ENCODE measurements at places on chromosomes 3 and 15.
A peak's percentile ranks its signal among the peaks of the same experiment; 100 is the strongest.

- no peak for DNase-seq
These were observed 158.2 kb downstream of the TNIK start for GRCh38 chr3:171301998-171302397.

GRCh38 chr3:183128709-183129108, 29.4 kb upstream of the MCCC1 start:
- no peak for DNase-seq

- DNase-seq, result no peak
These were observed 31.1 kb downstream of the TMEM212 start for GRCh38 chr3:171874251-171874681.

DNA sequence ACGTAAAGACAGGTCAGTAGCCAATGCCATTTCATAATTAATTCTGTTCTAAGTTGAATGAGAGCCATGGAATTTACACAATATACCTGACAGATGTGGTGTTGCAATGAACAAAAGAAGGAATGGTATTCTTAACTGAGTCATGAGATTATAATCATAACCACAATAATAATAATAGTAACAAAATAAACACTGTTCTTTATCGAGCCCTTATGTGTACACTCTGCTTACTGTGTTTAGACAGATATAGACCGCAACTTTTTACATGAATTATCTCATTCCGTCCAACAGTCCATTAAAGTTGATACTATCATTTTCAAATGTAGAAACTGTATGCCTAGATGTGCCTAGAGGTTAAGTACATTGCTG, 28.2 kb upstream of the SCAANT1 start:
- DNase-seq, result no peak

- no peak for DNase-seq
These were observed 439.9 kb upstream of the RBMS3 start for GRCh38 chr3:28840976-28841376.

DNA sequence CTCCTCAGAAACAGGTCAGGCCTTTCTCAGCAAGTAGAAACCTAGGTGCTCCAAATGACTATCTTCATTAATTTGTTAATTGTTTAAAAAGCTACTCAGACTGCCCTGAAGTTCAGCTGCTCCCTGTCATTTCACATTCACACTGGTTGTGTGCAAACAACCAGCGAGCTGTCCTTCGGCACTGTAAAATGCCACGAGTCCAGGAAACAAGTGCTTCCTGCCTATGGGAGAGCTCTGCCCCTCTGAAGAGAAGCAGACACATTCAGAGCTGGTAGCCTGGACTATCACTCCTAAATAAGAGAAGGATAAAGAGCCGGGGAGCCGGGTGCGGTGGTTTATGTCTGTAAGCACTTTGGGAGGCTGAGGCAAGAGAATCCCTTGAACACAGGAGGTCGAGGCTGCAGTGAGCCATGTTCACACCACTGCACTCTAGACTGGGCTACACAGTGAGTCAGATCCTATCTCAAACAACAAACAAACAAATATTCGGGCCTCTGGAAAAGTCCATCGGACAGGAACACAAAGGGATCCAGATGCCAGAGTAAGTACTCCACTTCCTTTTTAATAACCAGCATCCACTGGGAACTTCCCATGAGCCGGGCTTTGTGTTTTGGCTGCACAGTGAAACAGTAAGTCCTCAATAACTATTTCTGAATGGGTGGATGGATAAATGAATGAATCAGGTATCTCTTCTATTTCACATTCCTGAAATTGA, 114.4 kb upstream of the WNT5A start:
- no peak for DNase-seq

GRCh38 chr3:129121016-129121791, 400 bp downstream of the RAB43 start:
- no peak for DNase-seq

DNA sequence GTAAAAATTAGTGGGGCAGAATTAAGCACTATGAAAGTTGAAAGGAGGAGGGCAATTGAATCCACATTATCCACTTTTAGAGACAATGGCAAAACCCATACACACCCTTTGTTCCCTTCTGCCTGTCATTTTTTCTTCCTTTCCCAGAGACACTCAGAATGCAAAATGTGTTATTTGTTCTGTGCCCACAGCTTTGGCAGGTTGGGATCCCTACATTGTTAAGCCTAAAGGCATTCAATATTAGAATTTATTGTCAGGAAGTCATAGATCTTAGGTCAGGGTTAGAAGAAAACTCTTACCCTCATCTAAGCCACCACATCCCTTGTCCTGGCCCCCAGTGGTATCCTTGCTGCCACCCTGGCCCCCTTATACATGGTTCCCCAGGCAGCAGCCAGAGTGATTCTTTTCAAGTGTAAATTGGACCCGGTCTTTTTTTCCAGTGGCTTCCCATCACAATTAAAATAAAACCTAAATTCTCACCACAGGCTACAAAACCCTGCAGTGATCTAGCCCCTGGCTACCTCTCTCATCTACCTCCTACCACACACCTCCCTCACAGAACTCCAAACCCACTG, 470.1 kb upstream of the ATP11B start:
- no peak for DNase-seq

GRCh38 chr15:41827290-41827879, 507 bp upstream of the JMJD7 start:
- DNase-seq, result no peak

DNA sequence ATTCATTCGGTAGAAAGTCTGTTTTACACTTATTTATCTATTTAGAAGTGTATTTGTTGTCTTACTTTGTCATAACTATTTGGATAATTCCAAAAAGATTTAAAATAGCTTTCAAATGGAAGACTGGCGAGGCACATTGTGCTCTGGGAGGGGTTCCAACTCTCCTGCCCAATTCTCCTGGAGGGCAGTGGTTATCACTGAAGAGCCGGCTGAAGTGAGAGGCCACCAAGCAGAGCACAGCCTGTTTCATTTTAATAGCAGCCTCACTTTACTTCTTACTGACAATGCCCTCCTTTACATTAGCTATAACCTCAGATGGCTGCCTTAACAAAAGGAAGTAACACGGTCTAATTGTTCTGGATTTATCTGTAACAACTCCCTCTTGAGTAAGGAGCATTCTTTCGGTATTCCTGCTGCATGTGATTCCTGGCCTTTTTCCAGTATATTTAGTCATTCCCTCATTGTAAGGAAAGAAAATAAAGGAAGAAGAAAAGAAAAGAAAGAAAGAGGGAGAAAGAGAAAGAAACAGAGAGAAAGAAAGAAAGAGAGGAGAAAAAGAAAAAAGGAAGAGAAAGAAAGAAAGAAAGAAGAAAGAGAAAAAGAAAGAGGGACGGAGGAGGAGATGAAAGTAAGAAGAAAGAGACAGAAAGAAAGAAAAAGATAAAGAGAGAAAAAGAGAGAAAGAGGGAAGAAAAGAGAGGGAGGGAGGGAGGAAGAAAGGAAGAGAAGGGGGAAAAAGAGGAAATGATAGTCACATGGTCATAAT, 339.8 kb upstream of the WNT5A start:
- no peak for DNase-seq

DNA sequence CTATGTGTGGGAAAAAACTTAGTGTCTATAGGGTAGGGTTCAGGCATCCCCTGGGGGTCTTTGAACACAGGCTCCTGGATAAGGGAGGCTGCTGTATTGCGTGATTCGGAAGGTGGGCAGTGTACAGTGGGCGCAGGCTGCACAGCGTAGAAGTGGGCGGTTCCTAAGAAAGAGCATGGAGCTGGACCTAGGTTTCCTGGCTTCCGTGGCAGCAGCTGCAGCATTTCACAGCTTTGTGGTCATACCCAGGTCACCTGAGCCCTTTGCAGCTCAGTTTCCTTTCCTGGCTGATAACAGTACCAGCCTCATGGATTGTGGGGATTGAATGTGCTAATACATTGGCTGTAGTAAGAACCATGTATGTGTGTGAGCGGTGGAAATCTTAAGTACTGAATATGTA, 22.2 kb downstream of the CFAP100 start:
- no peak for DNase-seq

- peak; percentile 9 for DNase-seq
These were observed 244.5 kb downstream of the CD47 start for GRCh38 chr3:107846279-107846852.

GRCh38 chr3:65356331-65357248, 668.8 kb upstream of the ADAMTS9 start:
- DNase-seq, result no peak

DNA sequence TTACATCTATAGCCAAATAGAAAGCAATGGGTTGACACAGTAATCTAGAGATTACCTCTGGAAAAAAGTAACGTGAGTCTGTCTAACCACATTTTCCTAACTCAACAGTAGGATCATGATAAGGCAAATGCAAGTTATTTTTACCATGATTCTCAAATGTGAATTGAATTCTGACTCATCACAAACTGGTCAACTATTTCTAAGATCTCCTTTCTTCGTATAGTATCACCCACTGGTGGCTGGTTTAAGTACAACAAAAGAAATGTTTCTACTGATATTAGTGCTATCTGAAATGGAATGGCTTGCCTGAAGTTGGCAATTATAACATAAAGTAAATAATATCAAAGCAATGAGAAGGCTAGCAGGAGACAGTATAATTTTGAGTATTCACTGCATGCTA, 102.2 kb downstream of the ABI3BP start:
- no peak for DNase-seq

- no peak for DNase-seq
These were observed 367 bp upstream of the TARS3 start for GRCh38 chr15:101724675-101725005.

- DNase-seq, result no peak
These were observed 33.4 kb upstream of the RSL24D1 start for GRCh38 chr15:55230051-55230670.

DNA sequence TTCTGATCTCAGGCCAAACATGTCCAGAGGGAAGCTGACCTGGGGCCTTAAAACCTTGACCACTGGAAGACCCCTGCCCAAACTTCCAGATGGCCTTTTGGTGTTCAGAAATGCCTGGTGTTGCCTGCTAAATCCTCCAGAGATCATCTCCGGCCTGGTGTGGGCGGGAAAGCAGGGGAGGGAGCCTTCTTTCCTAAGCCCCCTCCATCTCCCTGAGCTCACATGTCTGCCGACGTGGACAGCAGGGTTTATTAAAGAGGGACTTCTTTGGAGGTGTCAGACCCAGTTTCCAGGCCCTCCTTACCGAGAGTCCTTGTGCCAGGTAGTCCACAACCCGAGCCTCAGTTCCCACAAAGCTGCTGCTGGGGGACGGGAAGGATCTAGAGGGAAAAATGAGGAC, 55.9 kb upstream of the SLC6A1 start:
- DNase-seq, result no peak

- DNase-seq, result no peak
These were observed 69.2 kb downstream of the ISG20 start for GRCh38 chr15:88707771-88708654.

GRCh38 chr3:95751509-95751908, 1062.9 kb upstream of the EPHA6 start:
- DNase-seq, result no peak

DNA sequence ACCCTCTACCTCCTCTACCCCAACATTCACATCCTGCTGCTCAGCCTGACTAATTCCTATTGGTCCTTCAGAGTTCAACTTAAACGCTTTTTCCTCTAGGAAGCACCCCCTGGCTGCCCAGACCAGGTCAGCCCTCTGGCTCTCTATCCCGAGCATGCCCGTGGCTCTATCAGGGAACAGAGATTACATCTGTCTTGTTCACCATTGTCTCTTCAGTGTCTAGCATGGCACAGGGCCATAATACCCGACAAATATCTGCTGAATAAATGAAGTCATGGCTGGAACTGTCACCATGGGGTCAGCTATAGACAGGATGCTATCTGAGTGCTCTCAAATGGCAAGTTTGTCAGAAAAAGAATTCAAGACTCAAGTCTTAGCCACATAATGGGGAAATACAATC, 296.9 kb upstream of the CHRNA7 start:
- no peak for DNase-seq

- DNase-seq, result no peak
These were observed 341.7 kb upstream of the UBE2E2 start for GRCh38 chr3:22861426-22861825.

DNA sequence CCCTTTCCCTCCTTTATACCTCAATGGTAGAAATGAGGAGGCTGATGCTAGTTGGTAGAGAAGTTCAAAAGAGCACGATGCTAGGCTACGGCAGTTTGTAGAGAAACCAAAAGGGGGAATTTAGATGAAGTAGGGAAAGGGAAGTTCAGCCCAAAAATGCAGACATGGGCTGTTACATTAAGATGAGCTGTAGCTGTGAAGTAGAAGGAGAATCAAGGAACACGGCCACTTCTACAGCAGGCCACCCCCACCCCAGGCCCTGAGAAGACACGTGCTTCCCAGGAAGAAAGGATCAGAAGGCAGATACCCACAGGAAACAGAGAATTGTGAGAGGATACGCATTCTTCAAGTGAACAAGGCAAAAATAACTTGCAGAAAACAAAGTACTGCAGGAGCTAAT, 2.1 kb upstream of the PARP14 start:
- no peak for DNase-seq

All from stimulated activated CD8-positive, alpha-beta memory T cell treated with anti-CD3 and anti-CD28 coated beads, Interleukin-15, amount 100 ng/mL, for 24 hours (primary cell).